Fibroblast of skin of scalp (primary cell): ENCODE measurements at places on chromosomes 4 and X.

DNA sequence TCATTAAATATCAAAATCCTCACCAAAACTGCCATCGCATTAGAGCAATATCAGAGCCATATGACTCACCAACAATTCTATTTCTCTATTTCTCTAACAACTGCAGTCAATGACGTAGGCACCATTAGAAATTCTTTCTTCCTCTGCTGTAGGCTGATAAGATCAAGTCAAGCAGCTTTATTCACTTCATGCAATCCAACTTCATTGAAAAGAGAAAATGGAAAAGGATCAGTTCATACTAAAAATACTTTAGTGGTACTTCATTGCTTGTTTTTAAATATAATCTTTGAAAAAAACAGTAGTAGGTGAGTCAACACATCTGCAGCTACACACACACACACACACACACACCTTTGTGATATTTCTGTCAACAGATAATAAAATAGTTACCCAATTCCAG is 345.3 kb upstream of the TENM3 start:
- DNase-seq, result peak; percentile 39

- DNase-seq, result no peak
Observed at GRCh38 chr4:152360045-152360410, 175.9 kb downstream of the FBXW7 start.

DNA sequence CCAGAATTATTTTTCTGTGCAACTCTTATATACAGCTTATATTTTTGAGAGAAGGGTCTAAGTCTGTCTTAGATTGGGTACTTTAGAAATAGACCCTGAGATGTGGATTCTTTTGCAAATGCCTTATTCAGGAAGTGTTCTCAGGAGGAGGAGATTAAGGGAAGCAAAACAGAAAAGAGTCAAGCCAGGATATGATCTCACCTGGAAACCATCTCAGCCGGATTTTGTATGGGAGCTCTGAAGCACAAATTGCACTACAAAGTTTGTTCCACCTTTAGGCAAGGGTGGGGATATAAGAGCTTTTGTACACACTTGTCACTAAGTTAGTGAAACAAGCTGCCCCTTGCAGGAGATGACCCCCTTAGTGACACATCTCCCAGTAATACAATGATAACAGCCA is 121.2 kb upstream of the GRPR start:
- DNase-seq, result peak; percentile 7

DNA sequence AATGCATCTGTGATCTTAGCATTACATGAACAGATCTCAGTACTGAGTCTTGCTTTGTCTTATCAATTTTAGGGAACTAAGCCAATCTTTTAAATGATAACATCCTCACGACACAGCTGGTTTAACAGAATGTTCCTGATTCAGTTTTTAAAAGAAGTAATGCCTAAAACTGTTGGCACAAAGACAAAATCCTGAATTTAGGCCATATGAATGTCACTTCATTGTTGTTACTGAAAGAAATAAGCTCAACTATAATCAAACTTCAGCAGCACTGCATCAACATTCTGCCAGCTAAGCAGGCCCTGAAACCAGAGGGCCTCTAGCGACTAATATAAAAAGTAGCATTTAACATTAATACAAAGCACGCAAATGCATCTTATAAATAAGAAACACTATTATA is 130.6 kb downstream of the FRYL start:
- no peak for DNase-seq

DNA sequence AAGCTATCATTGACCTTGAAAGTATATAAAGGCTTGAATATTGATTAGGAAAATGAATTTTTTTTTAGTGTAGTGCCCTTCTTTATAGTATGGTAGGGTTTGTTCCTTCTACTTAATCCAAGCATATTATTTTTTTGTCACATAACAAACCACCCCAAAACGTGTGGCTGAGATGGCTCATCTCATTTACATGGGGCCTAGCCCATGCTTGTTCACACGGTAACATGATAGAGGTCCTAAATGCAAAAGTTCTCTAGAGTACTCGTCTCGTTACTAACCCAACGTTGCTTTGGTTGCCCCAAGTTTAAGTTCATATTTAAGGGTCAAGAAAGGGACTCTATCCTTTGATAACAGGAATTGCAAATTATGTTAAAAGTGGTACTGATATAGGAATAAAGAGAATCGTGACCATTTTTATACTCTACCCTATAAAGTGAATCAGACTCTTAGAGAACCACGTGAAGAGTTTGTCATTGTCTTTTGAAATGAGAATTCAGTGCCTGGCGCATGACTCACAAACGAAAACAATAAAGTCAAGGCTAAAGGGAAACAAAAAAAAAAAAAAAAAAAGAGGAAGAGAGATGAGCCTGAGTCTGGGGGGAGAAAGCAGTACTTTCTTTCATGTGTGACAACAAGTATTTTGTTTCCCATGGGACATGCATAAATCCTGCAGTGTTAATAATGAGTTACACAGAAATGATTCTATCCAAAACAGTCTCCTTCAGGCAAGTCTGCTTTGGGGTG is 402.8 kb upstream of the NWD2 start:
- peak; percentile 9 for DNase-seq

- DNase-seq, result peak; percentile 82
Observed at GRCh38 chr4:150501009-150501727, 80.8 kb upstream of the MAB21L2 start.
